ENCODE measurements at places on chromosomes 2 and 18.

DNA sequence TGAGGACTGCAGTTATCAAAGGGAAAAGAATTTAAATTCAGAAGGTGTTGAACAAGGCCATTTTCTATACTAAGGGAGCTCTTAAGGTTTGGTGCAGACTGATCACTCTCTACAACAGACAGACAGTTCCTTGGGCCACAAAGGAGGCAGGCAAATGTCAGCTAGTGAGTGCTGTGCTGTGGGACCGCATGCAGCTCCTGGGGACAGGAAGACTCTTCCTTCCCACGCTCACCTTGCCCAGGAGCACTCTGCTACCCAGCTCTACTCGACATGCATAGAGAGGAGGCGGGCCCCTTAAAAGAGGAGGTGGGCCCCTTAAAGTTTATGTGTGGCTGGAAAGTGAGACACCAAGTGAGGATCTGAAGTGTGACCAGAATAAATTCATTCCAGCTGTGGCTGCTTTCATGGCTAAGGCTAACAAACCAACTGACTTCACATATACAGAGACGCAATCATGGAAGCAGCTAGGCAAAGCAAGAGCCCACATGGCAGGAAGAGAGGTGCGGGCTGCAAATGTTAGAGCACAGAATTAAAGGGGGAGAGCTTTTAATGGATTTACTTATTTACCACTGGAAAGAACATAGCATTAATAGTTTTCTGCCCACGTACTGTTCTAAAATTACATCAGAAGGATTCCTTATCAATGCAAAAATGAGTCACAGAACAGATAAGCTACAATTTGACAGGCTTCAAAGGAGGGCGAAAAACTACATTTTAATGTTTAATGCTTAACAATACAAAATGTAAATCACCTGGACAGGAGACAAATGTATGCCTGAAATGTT is 101.4 kb upstream of the RNU4ATAC start:
- DNase-seq, result no peak

DNA sequence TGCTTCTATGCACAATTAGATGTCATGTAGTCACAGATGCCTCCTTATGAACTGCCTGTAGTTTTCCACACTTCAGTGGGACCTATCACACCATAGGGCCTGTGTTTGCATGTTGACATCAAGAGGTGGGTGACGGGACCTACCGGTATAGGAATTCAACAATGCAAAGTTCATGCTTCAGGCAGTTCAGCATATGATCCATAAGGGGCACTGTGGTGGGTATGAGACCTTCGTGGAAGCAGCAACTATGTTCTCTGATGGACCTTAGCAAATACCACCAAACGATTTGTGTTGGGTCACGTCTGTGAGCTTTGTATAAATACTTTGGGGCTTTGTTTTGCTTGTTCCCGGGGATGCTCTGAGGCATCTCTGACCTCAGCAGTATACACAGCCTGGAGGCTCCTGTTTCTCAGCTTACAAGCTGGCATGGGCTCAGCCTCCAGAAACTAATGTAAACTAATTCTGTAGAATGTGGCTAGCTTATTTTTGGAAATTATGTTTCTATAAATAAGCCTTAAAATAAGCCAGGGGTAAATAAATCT is 111.6 kb downstream of the DTNA start:
- DNase-seq, result no peak

DNA sequence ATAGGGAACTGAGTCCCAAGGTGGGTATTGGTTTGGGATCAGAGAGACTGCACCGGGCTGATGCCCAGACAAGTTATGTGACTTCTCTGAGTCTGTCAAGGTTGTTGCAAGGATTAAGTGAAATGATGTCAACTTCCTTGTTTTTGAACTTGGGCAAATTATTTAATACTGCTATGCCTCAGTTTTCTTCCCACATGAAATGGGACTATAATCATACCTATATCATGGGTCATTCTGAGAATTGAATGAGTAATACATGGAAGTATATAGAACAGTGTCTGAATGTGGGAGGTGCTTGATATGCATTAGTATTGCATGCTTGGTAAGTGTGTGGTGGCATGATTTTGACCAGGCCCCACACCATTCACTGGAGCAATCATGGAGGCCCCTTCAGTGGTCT is 99.0 kb downstream of the PRKCE start:
- no peak for DNase-seq

- no peak for DNase-seq
Observed at GRCh38 chr2:200662727-200663126, 76.9 kb downstream of the AOX1 start.

GRCh38 chr2:9291331-9291730 is 84.7 kb downstream of the ASAP2 start:
- no peak for DNase-seq

DNA sequence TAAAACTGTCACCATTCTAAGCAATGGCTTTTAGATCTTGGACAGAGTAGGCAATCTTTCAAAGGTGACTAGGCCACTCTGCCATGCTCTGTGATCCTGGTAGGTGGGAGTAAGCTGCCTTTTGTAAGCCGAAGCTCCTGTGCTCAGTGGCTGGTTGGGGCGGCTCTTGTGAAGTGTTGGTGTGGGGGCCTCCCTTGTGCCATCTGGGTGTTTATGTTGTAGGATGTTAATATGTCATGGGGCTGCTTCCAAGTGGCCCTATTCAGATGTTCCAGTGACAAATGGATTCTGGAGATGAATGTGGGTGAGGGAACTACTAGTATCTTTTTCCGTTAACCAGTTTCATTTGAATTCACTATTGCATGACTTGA is 116.8 kb upstream of the SPRED2 start:
- DNase-seq, result no peak

DNA sequence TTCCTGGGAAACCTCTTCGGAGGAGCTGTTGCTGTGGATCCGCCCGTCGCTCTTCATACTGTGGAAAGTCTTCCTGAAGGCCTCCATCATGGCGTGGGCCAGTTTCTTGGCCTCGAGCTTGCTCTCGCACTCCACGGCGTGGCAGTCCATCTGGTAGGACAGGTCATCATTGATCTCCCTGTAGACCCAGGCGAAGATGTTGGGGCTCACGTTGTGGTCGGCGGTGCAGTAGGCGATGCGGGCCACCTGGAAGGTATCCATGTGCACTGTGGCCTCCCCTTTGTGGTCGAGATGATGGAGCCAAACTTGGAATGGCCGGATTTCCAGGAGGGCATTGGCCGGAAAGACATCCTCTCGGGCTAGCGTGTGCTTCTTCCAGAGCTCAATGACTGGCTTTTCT is 245.4 kb downstream of the PID1 start:
- DNase-seq, result no peak

- DNase-seq, result no peak
Observed at GRCh38 chr2:234305846-234306245, 191.0 kb downstream of the ARL4C start.

DNA sequence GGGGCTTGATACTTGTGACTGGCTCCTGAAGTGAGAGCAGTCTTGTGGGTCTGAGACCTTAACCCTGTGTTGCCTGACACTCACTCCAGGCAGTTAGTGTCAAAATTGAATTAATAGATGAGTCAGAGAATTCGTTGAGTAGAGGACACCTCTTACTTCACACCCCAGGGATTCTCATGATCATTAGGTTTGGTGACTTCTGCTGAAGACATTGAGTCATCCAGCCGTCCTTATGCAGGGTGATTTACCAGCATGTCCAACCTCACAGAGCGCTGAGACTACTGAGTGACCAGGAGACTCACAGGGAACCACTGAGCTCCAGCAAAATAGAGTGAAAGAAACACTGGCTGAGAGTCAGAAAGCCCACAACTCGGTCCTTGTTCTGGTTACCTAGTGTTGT is 36.0 kb upstream of the EVA1A start:
- no peak for DNase-seq

DNA sequence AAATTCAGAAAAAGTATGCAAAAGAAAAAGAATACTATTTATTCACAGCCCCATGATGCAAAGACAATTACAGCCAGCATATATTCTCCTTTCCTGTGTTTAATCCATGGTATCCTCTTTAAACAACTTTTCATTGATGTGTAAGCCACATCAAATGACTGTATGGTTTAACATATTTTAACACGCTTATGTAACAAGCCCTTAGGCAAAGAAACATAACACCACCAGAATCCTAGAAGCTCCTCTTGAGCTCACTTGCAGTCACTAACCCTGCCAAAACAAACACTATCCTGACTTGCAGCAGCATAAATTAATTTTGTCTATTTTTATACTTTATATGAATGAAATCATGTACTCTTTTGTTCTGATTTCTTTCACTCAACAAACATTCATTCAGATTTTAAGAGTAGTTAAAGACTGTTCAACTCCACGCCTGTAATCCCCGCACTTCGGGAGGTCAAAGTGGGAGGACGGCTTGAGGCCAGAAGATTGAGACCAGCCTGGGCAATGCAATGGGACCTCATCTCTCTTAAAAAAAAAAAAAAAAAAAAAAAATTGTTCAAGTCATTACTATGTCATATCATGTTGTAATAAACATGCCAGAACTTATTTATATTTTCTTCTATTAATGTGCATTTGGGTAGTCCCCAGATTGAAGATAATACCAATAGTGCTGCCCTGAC is 226.3 kb downstream of the NBAS start:
- DNase-seq, result no peak

GRCh38 chr18:402129-402528 is 98.4 kb downstream of the COLEC12 start:
- no peak for DNase-seq

DNA sequence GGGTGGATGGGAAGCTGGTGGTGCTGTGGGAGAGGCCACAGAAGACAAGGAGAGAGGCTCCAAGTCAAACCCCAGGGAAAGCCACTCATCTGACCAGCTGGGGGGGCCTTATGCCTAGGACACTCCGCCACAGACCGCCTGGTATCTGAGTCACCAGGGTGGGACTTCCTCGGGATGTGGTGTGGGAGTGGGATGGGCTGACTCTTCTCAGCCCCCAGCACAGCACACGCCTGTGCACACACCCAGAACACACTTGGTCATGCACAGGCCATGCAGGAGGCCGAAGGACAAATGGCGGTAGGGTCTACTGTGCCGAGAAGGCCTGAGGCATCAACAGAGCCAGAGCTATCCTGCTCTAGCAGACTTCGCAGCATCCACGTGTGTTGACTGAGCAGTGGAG is 136.4 kb downstream of the INHBB start:
- no peak for DNase-seq

GRCh38 chr2:65957886-65958285 is 477.0 kb upstream of the MEIS1 start:
- no peak for DNase-seq

GRCh38 chr2:128487650-128488387 is 169.2 kb upstream of the HS6ST1 start:
- DNase-seq, result no peak

GRCh38 chr2:176704282-176704858 is 435.1 kb downstream of the MTX2 start:
- no peak for DNase-seq
